ENCODE measurements at places on chromosomes 13 and 19.

GRCh38 chr19:34411216-34411615, 7.0 kb downstream of the PDCD2L start:
- no peak for DNase-seq

- DNase-seq = no peak
Measured at GRCh38 chr13:44734201-44734707, 158.1 kb upstream of the TSC22D1 start.

DNA sequence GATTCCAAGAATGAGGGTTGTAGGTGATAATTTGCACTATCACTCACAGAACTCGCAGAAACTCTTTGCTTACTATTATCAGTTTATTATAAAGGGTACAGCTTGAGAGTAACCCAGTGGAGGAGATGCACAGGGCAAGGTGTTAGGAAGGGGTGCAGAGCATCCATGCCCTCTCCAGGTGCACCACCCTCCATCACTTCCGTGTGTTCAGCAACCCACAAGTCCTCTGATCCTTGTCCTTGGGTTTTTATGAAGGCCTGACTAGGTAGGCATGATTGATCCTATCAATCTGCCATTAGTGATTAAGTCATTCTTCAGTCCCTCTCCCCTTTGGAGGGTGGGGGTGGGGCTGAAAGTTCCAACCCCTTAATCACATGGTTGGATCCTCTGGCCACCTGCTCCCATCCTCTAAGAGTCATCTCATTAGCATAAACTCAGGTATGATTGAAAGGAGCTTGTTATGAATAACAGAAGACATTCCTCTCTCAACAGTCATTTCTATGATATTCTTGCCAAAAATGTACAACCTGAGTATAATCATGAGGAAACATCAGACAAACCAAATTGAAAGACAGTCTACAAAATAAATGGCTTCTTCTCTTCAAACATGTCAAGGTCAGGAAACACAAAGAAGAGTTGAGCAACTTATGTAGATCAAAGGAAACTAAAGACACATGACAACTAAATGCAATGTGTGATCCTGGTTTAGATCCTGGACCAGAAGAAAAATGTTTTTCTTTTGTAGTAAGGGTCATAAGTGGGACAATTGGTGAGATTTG, 225.4 kb downstream of the PCCA start:
- DNase-seq = no peak

DNA sequence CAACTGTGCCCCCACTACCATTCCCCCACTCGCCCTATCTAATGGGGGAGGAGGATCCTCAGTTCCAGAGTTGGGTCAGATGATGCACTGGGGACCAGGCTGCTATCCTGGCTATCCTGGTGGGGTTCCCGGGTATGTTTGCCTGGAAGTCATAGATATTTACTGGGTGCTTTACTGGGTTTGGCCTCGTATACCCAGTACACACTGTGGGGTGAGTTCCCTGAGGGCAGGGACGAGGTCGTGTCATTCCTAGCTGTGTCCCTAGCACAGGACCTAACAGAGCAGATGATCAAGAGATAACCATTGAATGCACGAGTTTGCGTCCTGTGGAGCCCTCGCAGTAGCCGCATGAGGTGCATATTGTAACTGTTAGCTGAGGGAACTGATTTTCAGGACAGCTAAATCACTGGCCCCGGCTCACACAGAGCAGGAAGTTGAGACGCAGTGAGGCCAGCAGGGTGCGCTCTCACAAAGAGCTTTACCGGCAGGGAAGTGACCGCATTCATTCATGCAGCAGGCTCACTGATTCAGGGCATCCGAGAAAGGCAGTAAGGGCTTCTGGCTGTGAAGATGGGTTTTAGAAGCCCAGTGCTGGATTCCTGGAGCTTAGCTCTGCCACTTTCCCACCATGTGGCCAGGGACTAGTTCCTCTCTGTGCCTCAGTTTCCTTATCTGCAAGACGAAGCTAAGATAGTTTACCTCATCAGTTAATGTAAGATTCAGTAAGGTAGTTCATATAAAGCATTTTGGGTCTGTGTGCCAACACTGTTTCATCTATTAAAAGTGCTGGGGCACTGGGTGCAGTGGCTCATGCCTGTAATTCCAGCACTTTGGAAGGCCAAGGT, 6.0 kb downstream of the RUVBL2 start:
- DNase-seq = peak; percentile 67

GRCh38 chr19:29400917-29401711, 124.7 kb upstream of the VSTM2B start:
- no peak for DNase-seq

DNA sequence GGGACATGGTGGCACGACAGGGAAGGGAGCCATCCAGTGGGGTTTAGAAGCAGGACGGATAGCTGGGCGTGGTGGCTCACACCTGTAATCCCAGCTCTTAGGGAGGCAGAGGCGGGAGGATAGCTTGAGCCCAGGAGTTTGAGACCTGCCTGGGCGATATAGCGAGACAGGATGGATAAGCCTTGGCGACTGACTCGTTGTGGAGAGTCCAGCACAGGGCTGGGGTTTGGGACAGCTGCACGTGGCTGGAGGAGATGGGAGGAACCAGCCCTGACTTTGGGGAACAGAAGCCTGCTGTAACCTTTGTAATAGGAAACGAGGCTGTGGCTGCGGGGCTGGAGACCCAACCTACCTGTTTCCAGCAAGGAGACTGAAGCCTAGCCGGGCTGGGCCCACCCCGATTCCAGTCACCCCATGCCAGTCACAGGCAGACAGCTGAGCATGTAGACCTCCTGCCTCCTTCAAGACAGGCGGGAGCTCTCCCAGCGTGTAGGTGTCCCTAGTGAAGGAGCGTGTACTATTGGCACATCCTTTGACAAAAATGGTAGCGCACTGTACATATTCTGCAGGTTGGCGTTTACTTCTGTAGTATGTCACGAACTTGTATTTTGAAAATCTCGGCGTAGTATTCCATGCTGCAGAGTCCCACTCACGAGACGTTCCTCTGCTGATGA, 8.0 kb downstream of the LENG1 start:
- DNase-seq = no peak

GRCh38 chr13:35530147-35530546, 53.7 kb upstream of the MAB21L1 start:
- DNase-seq = no peak

- DNase-seq = no peak
Measured at GRCh38 chr13:93226065-93226622, 463 bp upstream of the GPC6 start.

DNA sequence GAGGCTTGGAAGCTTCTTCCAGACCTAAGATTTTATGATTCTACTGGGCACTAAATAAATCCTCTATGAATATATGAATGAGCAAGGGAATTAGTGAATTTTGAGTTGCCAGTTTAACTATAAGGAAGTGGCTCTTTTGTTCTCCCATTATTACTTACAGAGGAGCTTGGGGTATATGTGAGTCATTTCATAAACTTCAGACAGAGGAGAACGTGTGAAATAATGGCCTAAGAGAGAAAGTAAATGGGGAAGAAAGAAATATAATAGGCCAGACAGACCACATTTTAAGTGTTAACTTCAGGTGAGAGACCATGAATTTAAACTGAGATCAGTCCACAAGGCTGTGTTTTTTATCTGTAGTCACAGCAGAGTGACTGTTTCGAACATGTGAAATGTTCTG, 570.9 kb downstream of the GPC6 start:
- no peak for DNase-seq

DNA sequence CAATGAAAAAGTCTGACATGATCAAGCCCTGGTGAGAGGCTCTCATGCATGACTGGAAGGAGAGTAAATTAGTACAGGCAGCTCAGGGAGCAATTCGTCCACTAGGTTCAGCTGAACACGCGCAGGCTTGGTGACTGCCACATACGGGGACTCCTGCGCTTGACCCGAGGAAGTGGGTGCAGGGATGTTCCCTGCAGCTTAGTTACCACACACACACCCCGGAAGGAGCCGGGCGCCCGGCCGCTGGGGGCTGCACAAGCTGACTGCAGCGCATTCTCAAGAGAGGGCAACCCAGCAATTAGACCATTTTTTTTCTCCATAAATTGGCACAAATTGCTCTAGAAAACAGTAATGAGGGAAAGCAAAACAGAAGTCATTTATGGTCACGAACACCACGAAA, 23.0 kb upstream of the MIER2 start:
- DNase-seq = no peak

DNA sequence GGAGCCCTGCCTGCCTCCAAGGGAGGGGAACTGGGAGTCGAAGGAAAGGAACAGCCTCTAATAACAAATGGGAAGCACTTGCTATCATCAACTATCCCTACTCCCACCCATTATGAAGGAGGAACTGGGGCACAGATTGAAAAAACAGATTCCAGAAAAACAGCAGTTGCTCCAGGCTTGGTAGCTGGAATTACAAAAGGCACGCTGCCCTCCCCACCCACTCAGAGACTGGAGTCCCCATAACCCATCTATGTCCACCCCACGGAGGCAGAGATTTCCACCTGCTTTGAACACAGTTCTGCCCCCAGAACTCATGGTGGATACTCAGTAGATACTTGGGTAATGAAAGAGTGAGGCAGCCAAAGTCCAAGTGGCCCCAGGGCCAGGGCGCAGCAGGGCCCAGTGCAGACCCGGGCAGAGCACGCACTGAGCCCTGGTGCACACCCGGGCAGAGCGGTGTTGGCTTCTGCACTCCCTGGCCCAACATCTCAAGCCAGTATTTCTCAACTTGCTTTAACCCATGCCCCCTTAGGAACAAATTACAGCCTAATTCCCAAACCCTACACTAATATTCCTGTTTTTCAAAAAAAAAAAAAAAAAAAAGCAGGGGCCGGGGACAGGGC, 19.1 kb upstream of the CCNP start:
- no peak for DNase-seq

DNA sequence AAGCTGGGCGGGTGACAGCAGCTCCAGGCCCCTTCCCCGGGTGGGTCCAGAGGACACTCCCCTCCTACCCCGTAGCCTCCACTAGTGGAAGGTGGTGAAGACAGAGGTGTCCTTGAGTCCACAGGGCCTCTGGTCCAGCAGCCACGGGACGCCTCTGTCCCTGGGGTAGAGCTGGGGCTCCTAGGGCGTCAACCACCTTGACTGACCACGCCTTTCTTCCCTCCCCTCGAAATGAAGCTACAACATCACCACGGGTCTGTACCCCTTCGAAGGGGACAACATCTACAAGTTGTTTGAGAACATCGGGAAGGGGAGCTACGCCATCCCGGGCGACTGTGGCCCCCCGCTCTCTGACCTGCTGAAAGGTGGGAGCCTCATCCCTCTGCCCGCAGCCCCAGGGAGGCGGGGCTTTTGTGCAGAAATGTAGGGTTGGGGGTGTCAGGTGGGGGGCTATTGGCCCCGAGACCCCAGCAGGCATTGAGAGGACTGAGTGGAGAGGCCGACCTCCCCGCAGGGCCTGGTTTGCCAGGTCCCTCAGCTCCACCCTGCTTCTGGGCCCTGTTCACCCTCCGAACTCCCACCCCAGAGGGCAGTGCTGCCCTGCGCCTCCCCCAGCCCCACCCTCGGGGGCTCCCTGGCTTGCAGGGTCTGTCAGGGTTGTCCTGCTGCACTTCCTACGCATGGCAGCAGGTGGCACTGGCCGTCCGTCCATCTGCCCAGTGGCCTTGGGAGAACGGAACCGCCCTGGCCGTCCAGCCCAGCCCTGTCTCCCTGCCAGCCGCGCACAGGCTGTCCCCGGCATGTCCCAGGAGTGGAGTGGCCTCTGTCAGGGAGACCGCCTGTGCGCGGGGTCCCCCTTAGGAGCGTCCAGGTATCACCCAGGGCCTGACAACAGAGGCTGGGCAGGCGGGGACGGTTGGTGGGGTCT, 15.7 kb downstream of the STK11 start:
- DNase-seq = no peak

- DNase-seq = no peak
Measured at GRCh38 chr19:31761281-31761913, 412.2 kb upstream of the TSHZ3 start.

GRCh38 chr19:30183807-30184490, 188.2 kb upstream of the ZNF536 start:
- no peak for DNase-seq

DNA sequence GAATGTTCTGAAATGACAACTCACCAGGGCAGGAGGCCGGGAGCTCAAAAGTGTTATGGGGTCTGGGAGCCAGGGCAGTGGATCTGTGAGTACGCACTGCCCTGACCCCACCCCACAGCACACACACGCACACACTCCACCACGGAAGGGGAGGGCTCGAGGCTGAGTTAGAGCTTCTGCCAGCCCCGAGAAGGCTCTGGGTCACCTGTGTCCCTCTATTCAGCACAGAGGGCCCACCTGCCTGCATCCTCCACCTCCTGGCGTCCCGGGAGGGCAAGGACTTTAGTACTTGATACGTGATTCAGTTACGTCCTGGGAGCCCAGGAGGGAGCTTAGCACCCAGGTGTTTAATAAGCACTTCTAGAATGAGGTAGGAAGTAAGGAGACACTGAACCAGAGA, 190.0 kb upstream of the GPR12 start:
- no peak for DNase-seq

- DNase-seq = no peak
Measured at GRCh38 chr13:77860507-77860981, 58.1 kb downstream of the EDNRB start.

All from activated T-cell treated with anti-CD3 and anti-CD28 coated beads, Interleukin-2, amount 50 U/mL, for 72 hours (primary cell).